ENCODE measurements at places on chromosomes 7 and 10. TPM values are rescaled to one million over a fixed set of nuclear protein-coding genes. Genes with fewer than 3 reads are reported as not detected.

DMBT1 gene
- polyA plus RNA-seq: not detected

CD36 gene
- polyA plus RNA-seq: 228 TPM

DNA sequence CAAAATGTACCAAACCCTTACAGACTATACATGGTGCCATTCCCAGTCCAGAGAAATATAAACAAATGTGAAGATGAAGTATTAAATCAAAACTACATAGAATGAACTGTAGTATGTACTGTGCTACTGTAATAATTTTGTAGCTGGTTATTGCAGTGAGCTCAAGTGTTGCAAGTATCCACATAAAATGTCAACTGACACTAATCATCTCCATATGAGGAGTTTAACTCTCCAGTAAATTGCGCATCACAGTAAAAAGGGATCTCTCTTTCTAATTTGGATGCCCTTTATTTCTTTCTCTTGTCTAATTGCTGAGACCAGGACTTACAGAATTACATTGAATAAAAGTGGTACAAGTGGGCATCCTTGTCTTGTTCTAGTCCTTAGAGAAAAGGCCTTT is 165.5 kb downstream of the CPED1 start:
- DNase-seq: no peak

GRCh38 chr10:9102026-9102425 is 1047.5 kb downstream of the GATA3 start:
- no peak for DNase-seq

GRCh38 chr10:131703541-131703940 is 197.3 kb upstream of the PPP2R2D start:
- no peak for DNase-seq
